ENCODE measurements at places on chromosomes 3 and 15.

DNA sequence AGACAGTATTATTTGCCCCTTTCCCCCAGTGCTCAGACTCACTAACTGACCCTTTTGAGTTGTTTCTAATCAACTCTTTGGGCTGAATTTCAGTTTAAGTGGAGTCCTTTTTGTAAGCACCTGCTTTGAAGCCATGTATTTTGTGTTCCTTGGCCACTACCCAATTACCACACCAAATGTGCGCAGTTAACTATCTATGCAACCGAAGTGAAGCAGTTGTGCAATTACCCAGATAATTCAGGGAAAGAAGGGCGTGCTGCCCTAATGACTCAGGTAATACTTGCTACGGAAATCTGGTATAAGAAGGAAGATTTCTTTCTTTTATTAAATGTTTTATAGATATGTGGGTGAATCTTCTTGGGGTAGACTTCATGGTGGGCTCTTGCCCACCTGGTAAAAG, 371.9 kb upstream of the TBL1XR1 start:
- no peak for DNase-seq

- no peak for DNase-seq
Observed at GRCh38 chr15:77358545-77359240, 61.2 kb downstream of the PEAK1 start.

DNA sequence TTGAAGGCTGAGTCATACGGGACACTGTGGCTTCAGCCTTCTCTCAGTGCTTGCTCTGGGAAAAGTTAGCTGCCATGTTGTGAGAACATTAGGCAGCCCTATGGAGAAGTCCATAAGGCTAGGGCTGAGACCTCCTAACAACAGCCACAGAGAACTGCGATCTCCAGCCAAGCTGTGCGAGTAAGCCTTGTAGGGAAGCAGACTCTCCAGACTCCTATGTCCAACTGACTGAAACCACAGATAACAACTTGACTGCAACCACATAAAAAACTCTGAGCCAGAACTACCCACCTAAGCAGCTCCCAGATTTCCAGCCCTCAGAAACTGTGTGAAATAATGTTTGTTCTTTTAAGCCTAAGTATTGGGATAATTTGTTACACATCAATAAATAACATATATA, 40.7 kb downstream of the DENND6A start:
- DNase-seq = no peak

DNA sequence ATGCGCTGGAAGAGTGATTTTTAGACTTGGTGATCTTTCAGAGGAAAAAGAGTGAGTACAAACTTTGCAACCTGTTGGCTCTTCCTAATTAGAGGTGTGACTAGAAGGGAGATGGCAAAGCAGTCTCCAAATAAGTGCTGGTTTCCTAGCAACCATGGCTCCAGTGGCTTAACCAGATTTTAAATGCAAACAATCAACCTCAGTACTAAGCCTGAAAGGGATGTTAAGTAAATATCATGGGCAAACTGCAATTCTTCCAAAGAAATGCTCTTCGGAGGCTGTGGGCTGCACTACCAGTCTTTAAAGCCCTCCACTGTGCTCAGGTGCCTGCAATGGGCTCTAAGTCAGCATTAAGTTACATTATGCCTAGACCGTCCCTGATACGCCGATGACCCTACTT, 678.1 kb upstream of the CCDC54 start:
- peak; percentile 2 for DNase-seq

- no peak for DNase-seq
Observed at GRCh38 chr3:33385423-33385822, 54.8 kb downstream of the UBP1 start.

GRCh38 chr15:36982430-36982829, 117.9 kb downstream of the MEIS2 start:
- no peak for DNase-seq

- no peak for DNase-seq
Observed at GRCh38 chr3:17830788-17831187, 88.4 kb upstream of the TBC1D5 start.

- peak; percentile 65 for DNase-seq
Observed at GRCh38 chr15:86743283-86743903, 663.7 kb downstream of the AGBL1 start.

- DNase-seq = no peak
Observed at GRCh38 chr3:152266221-152266995, 2.3 kb upstream of the MBNL1 start.

- no peak for DNase-seq
Observed at GRCh38 chr15:80210611-80211573, 41.1 kb downstream of the CTXND1 start.

- no peak for DNase-seq
Observed at GRCh38 chr3:81249540-81250029, 511.9 kb downstream of the GBE1 start.

DNA sequence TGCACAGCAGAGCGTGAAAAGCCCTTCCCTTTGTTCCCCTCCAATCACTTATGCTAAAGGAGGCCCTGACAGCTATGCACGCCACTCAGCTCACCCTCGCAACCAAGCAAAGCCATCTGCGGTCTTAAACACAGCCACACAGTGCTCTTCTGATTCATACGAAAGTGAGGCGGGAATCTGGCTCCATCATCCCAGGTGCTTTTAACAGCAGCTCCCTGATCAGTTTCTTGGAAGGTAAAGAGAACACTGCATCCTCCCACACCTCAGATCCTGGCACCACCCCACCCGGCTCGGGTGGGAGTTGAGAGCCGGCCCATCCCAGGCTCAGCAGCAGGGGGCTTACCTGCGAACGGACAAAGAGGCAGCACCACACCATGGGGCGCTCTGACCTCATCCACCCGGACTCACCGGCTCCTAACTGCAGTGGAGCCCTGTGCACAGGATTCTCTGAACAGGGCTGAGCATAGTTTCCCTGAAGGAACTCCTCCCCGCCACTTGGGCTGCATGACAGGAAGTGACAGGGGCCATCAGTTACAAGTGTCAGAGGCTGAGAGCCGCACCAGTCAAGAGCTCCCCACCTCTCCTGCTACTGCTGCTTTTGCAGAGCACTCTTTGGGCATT, 114.3 kb upstream of the ARHGEF3 start:
- no peak for DNase-seq

DNA sequence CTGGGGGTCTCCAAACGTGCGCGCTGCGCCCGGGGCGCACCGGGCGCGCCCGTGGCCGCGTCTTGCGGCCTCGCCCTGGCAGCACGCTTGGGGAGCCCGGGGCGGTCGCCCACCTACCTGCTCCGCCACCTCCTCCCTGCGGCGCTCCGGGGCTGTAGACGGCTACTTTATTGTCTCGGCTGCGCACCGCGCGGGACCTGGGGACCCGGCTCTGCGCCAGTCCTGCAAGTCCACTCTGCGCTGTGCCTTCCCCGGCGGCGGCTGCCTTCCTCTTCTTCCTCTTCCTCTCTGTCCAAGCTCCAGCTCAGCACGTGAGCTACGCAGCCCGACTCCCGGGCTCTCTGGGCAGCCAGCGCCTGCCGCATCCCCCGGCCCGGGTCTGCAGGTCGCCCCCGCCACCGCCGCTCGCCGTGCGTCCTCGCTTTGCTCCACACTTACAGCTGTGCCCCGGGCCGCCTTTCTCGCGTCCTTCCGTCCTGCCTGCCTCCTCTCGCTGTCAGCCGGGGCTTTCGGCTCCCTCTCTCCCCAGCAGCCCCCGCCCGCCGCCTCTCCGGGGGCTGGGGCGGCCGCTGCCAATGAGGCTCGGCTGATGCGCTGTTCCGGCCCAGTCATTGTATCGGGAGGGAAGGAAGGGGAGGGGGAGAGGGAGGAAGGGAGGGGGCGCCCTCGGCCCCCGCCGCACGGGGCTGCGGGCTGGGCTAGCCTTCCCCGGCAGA, 156.4 kb upstream of the FRMD4B start:
- peak; percentile 18 for DNase-seq

DNA sequence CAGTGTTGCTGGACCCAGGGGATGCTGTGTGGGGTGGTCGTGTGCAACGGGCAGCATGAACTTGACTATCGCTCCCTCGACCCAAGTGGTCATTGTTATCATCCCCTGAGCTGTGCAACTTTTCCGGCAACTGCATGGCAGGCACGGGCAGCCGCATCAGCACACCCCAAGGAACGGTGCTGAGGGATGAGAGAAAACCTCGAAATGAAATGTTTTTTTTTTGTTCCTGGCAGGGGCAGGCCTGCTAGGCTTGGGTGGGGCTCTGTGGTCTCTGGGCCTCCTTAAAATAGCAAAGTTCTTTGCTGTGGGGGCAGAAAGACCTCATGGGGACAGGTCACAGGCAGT, 51.4 kb downstream of the CORO2B start:
- no peak for DNase-seq

- no peak for DNase-seq
Observed at GRCh38 chr3:10380906-10381305, 60.0 kb upstream of the SEC13 start.

- DNase-seq = no peak
Observed at GRCh38 chr3:183298701-183299153, 45.7 kb downstream of the B3GNT5 start.

GRCh38 chr15:25850154-25851111, 12.7 kb downstream of the ATP10A start:
- DNase-seq = peak; percentile 18

- no peak for DNase-seq
Observed at GRCh38 chr3:30302027-30302426, 304.4 kb upstream of the TGFBR2 start.

- DNase-seq = peak; percentile 20
Observed at GRCh38 chr3:112858410-112859069, 11.9 kb upstream of the CD200R1L start.

- DNase-seq = no peak
Observed at GRCh38 chr3:170205302-170205701, 16.9 kb upstream of the PRKCI start.

GRCh38 chr3:103195216-103195615, 760.4 kb downstream of the ZPLD1 start:
- no peak for DNase-seq

DNA sequence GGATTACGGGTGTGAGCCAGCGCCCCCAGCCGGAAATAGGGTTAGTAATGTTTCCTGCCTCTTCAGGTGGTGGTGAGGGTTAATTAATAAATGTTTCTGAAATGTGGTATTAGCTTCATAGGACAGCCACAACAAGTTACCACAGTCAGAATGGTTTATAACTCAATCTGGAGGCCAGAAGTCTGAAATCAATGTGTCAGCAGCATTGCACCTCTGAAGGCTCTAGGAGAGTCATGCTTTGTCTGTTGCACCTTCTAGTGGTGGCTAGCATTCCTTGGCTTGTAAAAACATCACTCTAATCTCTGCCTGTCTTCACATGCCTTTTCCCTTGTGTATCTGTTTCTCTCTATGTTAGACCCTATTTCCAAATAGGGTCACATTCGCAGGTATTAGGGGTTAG, 7.8 kb upstream of the RPSA start:
- no peak for DNase-seq

DNA sequence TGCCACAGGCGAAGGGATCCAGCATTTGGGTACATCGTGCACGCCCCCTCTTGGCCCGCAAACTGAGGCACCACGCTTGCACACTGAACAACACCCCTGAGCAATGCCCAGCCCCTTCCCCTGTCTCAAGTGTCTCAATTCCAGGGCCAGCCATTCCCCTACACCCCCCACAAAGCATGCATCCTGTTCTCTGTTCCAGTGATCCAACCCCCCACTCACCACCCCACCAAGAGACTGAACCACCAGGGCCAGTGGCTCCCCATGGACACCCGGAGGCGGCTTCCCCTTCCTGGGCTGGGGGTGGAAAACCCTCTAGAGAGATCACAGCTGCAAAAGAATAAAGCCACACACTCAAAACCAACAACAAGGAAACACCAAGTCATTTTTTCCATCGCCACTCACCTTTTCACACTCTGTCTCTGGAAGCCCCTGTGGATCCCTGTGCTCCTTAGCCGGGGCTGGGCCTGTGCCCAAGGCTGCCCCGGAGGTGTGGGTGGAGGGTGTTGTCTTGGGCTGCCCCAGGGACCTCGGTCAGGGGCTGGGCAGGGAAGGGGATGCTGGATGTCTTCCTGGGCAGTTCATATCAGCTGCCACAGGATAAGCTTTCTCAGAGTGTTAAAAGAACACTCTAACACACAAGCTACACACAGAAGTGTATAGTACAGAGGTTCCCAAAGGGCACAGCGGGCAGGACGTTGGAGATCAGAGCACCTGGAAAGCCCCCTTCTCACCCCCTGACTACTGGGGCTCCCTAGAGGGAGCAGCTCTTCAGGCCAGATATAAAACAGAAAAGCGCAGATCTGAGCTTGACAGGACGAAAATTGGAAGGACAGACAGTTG, 92.5 kb downstream of the CHSY1 start:
- DNase-seq = no peak

- no peak for DNase-seq
Observed at GRCh38 chr3:191409791-191410359, 51.1 kb upstream of the PYDC2 start.

- DNase-seq = no peak
Observed at GRCh38 chr3:81666502-81667121, 94.8 kb downstream of the GBE1 start.

- no peak for DNase-seq
Observed at GRCh38 chr3:10370429-10370828, 49.5 kb upstream of the SEC13 start.

DNA sequence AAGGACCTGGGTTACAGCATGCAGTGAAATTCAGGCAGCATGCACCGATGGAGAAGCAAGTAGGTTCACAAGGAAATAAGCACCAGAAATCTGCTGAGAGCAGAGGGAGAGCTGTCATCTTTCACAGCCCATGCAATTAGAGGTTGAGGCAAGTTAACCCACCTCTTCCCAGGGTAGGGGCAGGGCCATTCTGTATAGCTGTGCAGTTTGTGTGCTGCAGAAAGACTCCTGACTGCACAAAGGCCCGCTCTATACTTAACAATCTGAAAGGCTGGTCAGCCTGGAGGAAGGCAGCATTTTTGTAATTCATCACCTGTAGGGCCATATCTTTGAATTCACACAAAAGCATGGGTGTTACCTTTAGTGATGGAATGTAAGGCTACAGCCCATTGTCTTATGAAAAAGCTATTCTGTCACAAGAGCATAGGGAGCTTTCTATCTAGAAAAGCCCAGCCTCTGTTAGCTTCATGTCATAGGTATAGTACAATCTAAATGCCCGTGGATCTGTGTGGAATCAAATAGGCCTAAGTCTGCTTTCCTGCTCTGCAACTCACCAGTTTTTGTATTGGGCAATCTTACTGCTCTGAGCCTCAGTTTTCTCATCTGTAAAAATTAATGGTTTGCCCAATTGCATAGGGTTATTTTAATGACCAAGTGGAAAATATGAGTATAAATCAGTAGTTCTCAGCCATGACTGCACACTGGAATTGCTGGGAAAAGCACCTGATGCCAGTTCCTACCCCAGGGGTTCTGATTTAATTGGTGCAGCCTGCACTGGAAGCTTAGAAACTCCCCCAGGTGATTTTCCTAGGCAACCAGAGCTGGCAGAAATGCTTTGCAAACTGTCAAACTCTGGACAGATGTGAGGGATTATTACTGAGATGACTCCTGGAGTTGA, 65.2 kb downstream of the ATP13A5 start:
- DNase-seq = no peak

- no peak for DNase-seq
Observed at GRCh38 chr3:46734773-46735172, 17.1 kb upstream of the PRSS50 start.
